ENCODE measurements at places on chromosomes 13 and 19.
A peak's percentile ranks its signal among the peaks of the same experiment; 100 is the strongest.

DNA sequence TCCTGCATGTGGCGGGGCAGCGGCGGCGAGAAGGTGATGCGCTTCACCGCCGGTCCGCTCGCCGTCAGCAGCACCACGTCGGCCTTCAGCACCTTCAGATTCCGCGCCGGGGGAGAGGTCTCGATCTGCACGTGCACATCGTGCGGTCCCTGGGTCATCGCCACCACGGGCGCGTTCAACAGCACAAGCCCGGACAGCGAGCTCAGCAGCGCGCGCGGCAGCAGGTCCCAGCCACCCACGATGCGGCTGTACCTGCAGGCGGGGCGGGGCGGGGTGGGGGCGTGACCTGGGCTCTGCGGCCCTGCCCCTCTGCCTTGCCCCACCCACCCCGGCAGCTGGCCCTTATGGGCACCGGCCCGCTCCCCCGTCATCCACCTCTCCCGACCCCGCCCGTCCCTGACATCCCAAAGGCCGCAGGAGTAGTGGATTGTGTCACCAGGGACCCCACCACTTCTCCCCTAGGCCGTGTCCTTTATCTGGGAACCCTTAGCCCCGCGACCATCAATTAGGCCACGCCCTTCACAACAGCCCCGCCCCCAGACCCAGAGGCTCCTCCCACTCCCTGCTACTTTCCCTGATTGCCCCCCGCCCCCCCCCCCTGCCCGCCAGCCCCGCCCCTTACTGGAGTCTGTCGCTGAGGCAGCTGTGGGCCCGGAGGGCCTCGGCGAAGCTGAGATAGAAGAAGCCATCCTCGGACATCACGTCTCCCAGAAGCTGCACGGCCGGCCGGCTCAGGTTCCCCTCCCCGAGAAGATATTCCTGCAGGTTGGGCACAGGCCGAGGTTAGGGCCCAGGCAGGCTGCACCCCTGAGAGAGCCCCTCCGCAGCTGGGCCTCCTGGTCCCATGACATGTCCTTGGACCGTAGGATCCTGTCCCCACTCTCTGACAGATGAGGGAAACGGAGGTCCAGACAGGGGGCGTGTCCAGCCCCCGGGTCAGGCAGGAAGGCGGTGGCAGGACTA is 6.1 kb downstream of the IL4I1 start:
- peak; percentile 28 for DNase-seq

DNA sequence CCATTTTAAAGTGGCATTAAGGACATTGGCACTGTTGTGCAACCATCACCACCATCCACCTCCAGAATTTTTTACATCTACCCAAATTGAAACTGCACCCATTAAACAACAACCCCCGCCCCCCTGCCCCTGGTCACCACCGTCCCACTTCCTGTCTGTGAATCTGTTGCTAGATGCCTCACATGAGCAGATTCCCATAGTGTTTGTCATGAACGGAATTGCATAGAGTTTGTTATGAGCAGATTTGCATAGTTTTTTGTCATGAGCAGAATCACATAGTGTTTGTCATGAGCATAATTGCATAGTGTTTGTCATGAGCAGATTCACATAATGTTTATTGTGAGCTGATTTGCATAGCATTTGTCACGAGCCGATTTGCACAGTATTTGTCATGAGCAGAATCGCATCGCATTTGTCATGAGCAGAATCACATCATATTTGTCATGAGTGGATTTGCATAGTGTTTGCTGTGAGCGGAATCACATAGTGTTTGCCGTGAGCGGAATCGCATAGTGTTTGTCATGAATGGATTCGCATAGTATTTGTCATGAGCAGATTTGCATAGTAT is 54.0 kb upstream of the GTF3A start:
- no peak for DNase-seq

GRCh38 chr13:80946008-80946802 is 605.3 kb upstream of the SPRY2 start:
- no peak for DNase-seq

DNA sequence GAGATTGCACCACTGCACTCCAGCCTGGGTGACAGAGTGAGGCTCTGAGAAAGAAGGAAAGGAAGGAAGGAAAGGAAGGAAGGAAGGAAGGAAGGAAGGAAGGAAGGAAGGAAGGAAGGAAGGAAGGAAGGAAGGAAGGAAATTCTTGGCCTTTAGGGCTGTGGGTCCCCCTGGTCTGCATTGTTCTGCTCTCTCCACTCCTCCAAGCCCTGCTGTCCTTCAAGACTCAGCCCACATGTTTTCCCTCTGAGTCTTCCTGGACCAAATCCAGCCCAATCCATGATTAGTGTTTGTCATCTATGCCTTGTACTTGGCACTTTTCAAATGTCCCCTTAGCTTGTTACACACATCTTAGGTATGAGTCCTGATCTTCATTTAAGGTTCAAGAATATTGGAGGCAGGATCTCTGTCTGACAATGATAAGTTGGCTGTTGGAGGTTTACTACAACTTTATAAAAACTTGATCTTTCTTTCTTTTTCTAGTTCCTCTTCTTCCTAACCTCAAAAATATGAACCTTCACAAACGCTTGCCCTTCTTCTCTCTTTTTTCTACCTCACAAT is 48.8 kb upstream of the INTS6 start:
- DNase-seq, result no peak

GRCh38 chr13:22372261-22372660 is 701.4 kb downstream of the FGF9 start:
- no peak for DNase-seq

DNA sequence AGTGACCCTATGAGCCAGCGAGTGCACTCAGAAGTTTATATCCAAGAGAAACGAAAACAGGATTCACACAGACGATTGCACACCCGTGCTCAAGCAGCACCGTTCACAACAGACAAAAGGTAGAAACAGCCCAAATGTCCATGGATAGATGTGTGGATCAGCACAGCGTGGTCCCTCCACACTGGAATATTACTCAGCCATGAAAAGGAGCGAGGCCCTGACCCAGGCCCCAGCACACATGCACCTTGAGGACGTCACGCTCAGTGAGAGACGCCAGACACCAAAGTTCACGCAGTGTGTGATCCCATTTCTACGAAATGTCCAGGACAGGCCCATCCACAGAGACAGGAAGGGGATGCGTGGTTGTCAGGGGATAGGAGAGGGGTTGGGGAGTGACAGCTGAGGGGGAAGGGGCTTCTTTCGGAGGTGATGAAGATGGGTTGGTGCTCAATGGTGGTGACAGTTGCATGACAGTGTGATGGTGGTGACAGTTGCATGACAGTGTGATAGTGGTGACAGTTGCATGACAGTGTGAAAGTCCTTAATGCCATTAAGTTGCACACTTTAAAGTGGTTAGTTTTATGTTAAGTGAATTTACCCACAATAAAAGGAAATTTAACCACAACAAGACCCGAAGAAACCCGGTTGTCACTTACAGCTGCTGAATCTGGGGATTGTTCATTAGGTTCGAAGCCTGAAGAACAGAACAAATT is 18.9 kb upstream of the SLC39A3 start:
- no peak for DNase-seq

DNA sequence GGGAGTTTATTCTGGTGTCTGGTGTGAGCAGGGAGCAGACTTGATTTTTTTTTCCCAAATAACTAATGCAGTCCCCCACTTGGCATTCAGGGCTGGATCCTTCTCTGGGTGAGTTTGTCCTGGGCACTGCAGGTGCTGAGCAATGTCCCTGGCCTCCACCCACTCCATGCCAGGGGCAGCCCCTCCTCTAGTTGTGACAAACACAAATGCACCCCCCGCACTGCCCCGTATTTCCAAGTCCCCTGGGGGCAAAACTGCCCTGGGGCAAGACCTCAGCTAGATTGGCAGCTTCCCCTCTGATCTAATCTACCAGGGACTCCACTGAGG is 6.4 kb downstream of the MOB3A start:
- no peak for DNase-seq

- DNase-seq, result no peak
Observed at GRCh38 chr19:43532571-43532961, 422 bp upstream of the ZNF575 start.

DNA sequence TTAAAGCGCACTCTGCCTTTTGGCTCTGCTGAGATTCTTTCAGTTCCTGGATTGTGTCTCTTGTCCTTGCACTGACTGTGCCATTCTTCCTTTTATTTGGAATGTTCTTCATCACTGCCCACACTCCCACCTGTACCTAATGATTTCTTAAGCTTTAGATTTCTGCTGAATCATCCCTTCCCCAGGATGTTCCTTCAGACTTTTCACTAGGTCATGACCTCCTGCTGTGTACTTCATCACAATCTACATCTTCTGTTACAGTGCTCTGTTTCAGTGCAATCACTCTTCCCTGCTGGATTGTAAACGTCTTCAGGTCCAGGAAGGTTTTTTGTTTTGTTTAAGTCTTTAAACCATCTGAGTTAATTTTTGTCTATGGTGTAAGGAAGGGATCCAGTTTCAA is 281.0 kb downstream of the ATP8A2 start:
- no peak for DNase-seq

- no peak for DNase-seq
Observed at GRCh38 chr13:51047434-51048165, 63.5 kb downstream of the C13orf42 start.

- no peak for DNase-seq
Observed at GRCh38 chr13:47929156-47929555, 71.9 kb downstream of the SUCLA2 start.

DNA sequence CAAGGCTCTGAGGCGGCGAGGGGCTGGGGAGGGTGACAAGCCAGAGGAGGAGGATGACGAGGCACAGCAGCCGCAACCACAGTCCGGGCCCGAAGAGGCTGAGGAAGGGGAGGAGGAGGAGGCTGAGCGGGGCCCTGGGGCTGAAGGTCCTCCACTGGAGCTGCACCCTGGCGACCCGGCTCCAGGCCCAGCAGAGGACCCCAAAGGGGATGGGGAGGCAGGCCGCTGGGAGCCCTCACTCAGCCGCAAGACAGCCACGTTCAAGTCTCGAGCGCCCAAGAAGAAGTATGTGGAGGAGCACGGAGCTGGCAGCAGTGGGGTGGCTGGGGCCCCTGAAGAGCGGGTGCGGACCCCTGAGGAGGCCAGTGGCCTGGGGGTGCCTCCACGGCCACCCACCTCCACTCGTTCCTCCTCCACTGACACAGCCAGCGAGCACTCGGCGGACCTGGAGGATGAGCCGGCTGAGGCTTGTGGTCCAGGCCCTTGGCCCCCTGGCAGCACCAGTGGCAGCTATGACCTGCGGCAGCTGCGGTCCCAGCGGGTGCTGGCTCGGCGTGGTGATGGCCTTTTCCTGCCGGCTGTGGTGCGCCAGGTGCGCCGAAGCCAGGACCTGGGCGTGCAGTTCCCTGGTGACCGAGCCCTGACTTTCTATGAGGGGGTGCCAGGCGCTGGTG is 2.9 kb downstream of the CIC start:
- no peak for DNase-seq

DNA sequence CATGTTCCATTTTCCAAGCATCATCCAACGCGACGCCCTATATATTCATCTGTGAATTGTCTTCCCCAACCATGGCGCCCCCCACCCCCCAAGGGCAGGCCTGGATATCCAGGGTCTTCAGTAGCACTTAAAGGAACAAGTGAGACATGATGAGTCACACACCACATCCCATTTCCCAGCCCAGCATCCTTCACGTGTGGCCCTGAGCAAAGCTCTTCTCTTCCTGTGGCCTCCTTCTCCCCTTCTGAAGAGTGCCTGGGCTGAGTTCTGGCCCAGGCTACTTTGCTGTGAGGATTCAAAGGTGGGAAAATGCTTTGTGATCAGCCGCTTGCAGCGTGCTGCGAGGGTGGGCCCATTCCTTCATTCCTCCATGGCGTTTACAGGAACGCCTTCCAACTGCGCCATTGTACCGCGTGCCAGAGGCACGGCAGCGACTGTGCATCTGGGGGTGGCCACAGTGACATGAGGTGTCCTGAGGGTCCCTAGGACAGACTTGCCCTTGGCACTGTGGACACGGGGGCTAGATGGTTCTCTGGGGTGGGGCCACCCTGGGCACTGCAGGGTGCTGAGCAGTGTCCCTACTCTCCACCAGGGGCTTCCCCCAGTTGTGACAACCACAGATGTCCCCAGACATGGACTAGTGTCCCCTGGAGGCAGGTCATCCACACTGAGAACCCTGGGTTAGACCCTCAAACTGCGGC is 11.7 kb downstream of the PLIN4 start:
- no peak for DNase-seq

GRCh38 chr19:2686360-2686759 is 16.1 kb downstream of the GNG7 start:
- DNase-seq, result no peak

- no peak for DNase-seq
Observed at GRCh38 chr13:34752283-34752960, 189.6 kb upstream of the NBEA start.

DNA sequence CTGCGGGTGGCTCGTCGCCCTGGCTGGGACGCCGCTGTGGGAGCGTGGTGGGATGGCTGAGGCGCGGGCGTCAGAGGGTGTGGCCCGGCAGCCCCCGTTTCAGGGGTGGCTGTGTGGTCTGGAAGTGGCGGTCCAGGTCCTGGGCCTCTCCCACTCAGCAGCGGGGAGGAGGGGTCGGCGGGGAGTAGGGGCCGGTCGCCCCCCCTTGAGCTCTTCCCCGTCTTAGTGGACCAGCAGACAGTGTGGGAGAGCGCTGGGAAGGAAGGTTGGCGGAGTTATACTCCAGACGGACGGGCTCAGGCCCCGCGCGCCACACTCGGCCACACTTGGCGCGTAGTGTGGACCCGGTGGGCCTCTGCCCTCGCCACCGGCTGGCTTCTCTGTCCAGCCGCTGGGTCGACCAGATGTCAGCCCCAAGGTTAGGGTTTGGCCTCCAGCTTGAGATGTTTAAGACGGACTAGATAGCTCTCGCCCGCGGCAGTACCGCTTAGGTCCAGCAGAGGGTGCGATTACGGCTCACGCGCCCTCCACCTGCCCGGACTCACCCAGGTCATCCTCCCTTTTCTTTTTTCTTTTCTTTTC is 21.7 kb upstream of the ZNF429 start:
- peak; percentile 42 for DNase-seq

DNA sequence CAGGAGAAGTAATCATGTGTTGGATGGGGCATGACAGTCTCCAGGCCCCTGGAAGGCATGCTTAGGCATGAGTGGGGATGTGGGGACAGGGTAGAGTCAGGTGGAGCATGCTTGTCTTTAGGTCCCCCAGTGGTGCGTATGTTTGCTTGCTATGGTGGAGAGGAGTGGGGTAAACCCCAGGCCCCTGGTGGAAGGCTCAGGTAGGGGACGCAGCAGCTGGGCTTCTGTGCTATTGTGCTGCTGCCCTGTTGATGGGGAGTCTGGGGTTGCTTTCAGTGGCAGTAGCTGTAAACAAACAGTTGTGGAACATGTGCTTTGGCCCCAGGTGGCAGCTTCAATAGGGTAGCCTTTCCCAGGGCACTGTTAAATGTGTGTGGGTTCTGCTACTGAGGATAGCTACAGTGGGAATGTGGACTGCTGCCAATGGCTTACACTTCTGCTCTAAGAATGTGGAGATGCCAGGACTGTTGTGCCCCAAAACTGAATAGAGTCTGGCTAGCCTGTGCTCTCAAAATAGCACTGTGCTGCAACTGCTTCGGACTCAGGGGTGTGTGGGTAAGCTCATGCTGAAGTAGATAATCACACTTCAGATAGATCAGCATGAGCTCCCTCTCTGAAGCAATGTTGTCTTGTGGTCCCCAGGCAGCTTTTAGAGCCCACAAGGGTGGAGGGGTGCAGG is 1257.3 kb downstream of the DIAPH3 start:
- no peak for DNase-seq

All from stimulated activated CD8-positive, alpha-beta memory T cell treated with anti-CD3 and anti-CD28 coated beads, Interleukin-4, amount 100 ng/mL, for 1 hour (primary cell).